Activated gamma-delta T cell treated with Interleukin-2 at 50 U/mL for 16 hours (primary cell): ENCODE measurements at places on chromosomes 11 and 22.

- DNase-seq, result no peak
Observed at GRCh38 chr11:132336781-132337535, 966.5 kb downstream of the NTM start.

DNA sequence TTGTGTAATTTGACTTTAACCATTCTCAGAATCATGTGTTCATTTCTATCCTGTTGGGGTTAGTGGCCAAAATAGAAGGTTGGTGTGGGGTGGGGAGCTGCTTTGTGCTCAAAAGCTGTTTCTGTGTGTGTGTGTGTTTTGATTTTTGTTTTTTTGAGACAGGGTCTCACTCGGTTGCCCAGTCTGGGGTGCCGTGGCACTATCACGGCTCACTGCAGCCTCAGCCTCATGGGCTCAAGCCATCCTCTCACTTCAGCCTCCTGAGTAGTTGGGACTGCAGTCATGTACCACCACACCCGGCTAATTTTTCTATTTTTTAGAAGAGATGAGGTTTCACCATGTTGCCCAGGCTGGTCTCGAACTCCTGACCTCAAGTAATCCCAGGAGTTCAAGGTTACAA lies 18.1 kb upstream of the AIFM3 start:
- DNase-seq, result no peak

DNA sequence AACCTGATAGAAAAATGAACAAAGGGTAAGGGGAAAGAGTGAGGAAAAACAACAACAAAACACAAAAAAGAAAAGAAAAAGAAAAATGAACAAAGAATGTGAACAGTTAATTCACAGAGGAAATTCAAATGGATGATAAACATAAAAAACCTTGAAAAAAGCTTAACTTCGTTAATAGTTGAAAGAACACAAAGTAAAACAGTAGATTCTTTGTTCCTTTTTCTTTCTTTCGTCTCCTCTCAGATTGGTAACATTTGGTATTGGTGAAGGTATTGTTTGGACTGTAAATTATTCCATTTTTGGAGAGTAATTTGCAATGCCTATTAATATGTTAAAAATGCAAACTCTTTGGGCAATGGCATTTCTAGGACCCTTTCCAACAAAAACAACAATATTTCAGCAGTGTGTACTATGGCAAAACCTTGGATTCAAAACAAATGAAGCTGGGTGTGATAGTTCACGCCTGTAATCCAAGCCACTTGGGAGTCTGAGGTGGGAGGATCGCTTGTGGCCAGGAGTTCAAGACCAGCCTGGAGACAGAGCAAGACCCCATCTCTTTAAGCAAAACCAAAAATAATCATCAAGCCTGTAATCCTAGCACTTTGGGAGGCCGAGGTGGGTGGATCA lies 3.3 kb upstream of the BACE1 start:
- DNase-seq, result no peak

- no peak for DNase-seq
Observed at GRCh38 chr11:87926250-87926970, 248.8 kb downstream of the RAB38 start.

- DNase-seq, result no peak
Observed at GRCh38 chr11:75797116-75797515, 17.9 kb upstream of the UVRAG start.

DNA sequence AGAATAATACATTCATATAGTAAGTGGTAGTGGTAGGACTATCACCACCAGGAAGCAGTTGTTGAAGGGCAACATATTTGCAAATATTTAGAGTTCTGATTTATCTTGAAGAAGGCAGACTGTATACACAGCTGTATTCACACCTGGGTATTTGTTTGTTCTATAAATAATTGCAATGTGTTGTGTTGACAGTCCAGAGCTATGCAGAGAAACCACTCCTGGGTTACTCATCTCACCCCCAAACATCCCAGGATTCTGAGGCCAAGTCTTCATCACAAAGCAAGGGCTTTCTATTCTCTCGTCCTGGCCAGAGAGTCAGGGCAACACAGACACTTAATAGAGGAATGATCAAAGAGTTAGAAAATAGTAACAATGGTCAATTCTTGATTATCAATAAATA lies 102.1 kb upstream of the FAT3 start:
- no peak for DNase-seq

DNA sequence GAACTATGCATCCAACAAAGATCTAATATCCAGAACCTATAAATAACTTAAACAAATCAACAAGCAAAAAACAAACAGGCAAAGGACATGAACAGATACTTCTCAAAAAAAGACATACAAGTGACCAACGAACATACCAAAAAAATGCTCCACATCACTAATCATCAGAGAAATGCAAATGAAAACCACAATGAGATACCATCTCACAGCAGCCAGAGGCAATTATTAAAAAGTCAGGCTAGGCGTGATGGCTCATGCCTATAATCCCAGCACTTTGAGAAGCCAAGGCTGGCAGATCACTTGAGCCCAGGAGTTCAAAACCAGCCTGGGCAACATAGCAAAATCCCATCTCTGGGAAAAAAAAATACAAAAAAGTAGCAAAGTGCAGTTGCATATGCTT lies 10.7 kb downstream of the SAA4 start:
- DNase-seq, result no peak

- no peak for DNase-seq
Observed at GRCh38 chr11:119970555-119971304, 167.2 kb downstream of the TRIM29 start.

DNA sequence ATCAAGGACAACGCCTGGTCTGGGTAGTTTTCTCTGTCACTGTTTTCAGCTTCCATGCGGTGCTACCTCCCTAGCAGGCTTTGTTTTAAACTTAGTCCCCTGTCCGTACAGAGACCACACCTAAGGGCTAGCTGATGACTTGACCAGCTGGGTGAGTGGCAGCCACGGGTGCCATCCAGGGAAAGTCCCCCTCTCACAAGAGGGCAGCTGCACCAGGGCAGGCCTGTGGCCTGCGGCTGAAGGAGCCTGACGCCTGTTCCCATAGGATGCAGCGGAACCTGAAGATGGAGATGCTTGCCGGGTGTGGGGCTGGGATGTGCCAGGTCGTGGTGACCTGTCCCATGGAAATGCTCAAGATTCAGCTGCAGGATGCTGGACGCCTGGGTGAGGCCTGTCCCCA lies 19.9 kb downstream of the SLC25A18 start:
- no peak for DNase-seq

DNA sequence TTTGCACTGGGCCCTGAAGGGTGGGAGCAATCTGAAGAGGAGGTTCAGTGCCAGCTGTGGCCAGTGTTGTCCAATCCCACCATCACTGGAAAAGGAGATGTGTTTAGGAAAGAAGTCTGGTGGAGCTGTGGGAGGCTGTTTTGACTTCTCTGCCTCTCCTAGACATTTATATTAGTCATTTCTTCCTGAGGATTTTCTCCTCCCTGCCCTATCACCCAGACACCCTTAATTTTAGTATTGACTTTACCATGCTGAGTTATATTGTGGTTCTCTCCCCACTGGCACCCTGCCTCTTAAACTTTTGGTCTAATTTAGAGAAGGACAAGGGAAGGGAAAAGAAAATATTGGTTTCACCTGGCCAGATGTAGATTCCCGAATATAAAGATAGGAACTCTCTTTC lies 159.1 kb downstream of the WNT11 start:
- no peak for DNase-seq

- DNase-seq, result no peak
Observed at GRCh38 chr11:2277933-2278523, 7.6 kb upstream of the ASCL2 start.
